ENCODE measurements at places on chromosomes 1 and 21. TPM values are rescaled to one million over a fixed set of nuclear protein-coding genes. Genes with fewer than 3 reads are reported as not detected.

DNA sequence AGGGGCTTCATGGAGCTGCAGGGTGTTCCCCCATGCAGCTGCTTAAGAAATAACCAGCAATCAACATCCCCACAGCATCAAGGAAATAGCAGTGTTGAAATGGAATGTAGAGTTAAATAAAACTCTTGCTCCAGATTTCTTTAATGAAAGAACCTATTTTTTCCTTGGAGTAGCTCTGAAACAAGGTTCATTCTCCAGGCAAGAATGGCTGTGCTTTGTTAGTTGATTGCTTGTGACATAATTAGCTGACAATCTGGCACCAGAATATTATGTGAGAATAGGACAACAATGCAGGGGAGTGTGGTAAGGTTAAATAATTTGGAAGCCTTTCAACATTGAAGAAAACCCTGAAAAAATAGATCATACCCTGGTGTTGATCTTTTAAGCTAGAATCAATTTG, 254.2 kb upstream of the RRP15 start:
- no peak overlapping the region for H3K27ac ChIP-seq
- no peaks in the 10 kb centered on the region for H3K36me3 ChIP-seq
- no peaks in the 10 kb centered on the region for H3K4me1 ChIP-seq
- H3K4me3 ChIP-seq, result no peak overlapping the region
- H3K27me3 ChIP-seq, result no peaks in the 10 kb centered on the region

- no peak overlapping the region for H3K27ac ChIP-seq
- peaks cover 6% of the 10 kb centered on the region for H3K27me3 ChIP-seq
- no peaks in the 10 kb centered on the region for H3K4me1 ChIP-seq
- no peak for DNase-seq
Measured at GRCh38 chr1:24216276-24217074, 29.4 kb upstream of the IFNLR1 start.

- no peaks in the 10 kb centered on the region for H3K36me3 ChIP-seq
- no peak for DNase-seq
- H3K27ac ChIP-seq, result no peak overlapping the region
- H3K4me3 ChIP-seq, result no peak overlapping the region
Measured at GRCh38 chr1:206779638-206780037, 7.3 kb upstream of the IL10 start.

GRCh38 chr1:196070940-196071339, 537.3 kb downstream of the KCNT2 start:
- H3K4me1 ChIP-seq, result no peaks in the 10 kb centered on the region
- H3K27ac ChIP-seq, result no peak overlapping the region

DNA sequence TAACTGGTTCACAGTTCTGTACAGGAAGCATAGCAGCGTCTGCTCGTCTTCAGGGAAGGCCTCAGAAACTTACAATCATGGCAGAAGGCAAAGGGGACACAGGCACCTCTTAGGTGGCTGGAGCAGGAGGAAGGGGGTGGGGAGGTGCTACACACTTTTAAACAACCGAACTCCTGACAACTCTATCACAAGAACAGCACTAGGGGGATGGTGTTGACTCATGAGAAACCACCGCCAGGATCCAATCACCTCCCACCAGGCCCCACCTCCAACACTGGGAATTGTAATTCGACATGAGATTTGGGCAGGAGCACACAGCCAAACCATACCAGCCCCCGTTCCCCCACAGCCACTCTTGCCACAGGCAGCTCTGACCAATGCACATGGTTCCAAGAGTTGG, 306.3 kb upstream of the POU3F1 start:
- no peak overlapping the region for H3K27ac ChIP-seq
- no peak overlapping the region for H3K4me3 ChIP-seq
- no peak for DNase-seq
- H3K4me1 ChIP-seq, result no peaks in the 10 kb centered on the region
- H3K36me3 ChIP-seq, result no peaks in the 10 kb centered on the region

Gene PRELP
- total RNA-seq, result not detected

Gene B3GALT2
- total RNA-seq, result 0.25 TPM

DNA sequence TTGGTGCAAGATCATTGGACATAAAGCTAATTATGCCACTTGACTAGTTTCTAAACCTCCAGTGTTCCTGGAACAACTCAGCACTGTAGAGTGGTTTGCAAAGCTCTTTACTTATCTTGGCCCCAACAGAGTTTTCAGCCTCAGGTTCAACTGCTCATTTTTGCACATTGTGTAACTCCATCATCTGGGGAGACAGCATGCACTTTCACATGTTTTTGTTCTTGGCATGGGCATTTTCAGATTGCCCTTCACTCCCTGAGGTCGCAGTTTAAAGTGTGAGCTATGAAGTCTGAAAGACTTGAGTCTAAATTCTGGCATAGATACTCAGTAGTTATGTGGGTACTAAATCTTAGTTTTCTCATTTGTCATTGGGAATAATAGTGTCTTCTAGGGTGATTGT, 5.1 kb downstream of the USP16 start:
- H3K4me1 ChIP-seq, result peaks cover 15% of the 10 kb centered on the region
- DNase-seq, result no peak
- H3K27ac ChIP-seq, result no peak overlapping the region
- no peaks in the 10 kb centered on the region for H3K27me3 ChIP-seq

DNA sequence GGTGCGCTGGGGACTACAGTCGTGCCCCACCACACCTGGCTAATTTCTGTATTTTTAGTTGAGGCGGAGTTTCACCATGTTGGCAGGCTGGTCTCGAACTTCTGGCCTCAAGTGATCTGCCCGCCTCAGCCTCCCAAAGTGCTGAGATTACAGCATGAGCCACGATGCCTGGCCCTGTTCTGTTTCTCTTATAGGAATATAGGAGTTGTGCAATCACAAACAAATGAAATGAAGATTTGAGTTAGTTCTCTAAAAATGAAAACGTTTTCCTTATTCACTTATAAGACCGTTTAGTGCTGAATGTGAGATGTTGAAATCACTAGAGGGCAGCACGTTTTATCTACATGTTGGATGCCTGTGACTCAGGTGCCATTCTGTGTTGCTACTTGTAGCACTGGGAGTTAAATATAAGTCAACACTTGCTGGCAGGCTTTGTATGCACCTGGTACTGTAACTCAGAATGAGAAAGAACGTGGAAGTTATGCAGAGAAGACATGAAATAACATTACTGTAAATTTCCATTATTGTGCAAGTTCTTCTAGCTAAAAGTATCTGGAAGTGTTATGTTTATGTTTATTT, 45.8 kb downstream of the MIGA1 start:
- no peak overlapping the region for H3K27ac ChIP-seq
- no peak overlapping the region for H3K4me3 ChIP-seq
- H3K4me1 ChIP-seq, result no peaks in the 10 kb centered on the region
- H3K27me3 ChIP-seq, result no peaks in the 10 kb centered on the region

GRCh38 chr1:233844692-233845091, 59.8 kb upstream of the SLC35F3 start:
- H3K27ac ChIP-seq, result no peak overlapping the region
- H3K27me3 ChIP-seq, result no peaks in the 10 kb centered on the region
- H3K4me3 ChIP-seq, result no peak overlapping the region
- no peaks in the 10 kb centered on the region for H3K36me3 ChIP-seq
- no peak for DNase-seq

Gene PCP4L1
- total RNA-seq, result not detected

Gene LPAR3
- 0.87 TPM for total RNA-seq

Gene GPATCH3
- total RNA-seq, result 32.4 TPM

DNA sequence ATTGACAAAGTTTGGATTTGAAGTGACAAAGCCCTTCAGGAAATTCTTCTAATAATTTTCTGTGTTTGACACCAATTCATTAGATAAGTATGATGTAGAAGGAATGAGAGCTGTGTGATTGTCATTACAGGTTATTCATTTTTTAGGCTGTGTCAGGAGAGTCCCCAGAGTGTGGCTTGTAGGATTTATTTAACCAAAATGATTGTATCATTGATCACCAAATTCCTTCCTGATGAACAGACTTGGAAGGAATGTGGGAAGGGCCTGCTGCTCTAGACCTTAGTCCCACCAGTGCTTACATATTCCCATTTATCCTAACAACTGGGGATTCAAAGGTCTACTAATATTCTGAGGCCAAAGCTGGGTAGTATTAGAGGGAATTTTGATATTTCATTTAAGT, 383.3 kb upstream of the KAZN start:
- H3K4me1 ChIP-seq, result no peaks in the 10 kb centered on the region
- H3K27me3 ChIP-seq, result no peaks in the 10 kb centered on the region
- H3K27ac ChIP-seq, result no peak overlapping the region
- no peak for DNase-seq

Gene LCE2B
- total RNA-seq, result not detected

- H3K4me3 ChIP-seq, result no peak overlapping the region
- DNase-seq, result no peak
- peaks cover 18% of the 10 kb centered on the region for H3K4me1 ChIP-seq
Measured at GRCh38 chr21:34020005-34020847, 53.2 kb upstream of the MRPS6 start.

GRCh38 chr1:226495716-226496115, 52.8 kb upstream of the STUM start:
- no peak overlapping the region for H3K27ac ChIP-seq
- H3K4me3 ChIP-seq, result no peak overlapping the region
- no peak for DNase-seq
- H3K27me3 ChIP-seq, result no peaks in the 10 kb centered on the region

Gene PDZK1IP1
- total RNA-seq, result not detected

- no peaks in the 10 kb centered on the region for H3K36me3 ChIP-seq
- H3K4me3 ChIP-seq, result peak overlapping the region; percentile 88
- no peak for DNase-seq
- peaks cover 11% of the 10 kb centered on the region for H3K4me1 ChIP-seq
Measured at GRCh38 chr1:100249155-100249536, 488 bp downstream of the DBT start.

GRCh38 chr21:39397646-39398385, 47.8 kb downstream of the LCA5L start:
- no peaks in the 10 kb centered on the region for H3K4me1 ChIP-seq
- H3K36me3 ChIP-seq, result peaks cover 31% of the 10 kb centered on the region
- DNase-seq, result no peak

Gene CTSE
- total RNA-seq, result not detected

DNA sequence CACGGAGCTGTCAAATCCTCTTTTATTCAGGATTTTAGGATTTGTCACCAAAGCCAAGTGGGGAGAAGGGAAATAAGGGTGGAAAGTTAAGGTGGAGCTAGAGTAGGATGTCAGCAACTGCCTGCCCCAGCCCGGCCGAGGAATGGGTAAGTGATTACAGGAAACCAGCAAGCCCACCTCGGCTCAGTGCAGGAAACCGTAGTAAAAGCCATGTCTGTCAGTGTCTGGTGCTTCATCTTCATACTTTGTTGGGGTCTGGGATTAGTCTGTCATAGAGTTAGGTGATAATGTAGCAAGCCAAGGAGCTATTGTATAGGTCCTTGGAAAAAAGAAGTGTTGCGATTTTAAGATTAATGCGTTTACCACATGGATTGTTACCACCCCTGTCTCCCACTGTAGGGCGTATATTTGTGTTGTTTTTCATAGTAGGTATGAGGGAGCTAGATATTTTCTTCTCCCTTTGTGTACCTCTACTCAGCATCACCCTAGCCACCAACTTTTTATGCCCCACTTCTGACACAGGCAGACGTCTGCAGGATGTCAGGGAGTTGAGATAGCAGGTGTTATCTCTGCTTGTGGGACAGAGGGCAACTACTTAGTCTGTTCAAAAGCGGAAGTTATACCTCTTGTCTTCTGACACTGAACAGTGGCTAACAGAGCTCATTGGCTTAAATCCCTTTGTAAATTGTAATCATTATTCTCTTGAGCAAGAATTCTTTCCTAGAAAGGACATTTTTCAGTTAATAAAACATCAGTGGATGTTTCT, 253.7 kb downstream of the HHAT start:
- H3K36me3 ChIP-seq, result no peaks in the 10 kb centered on the region
- no peak overlapping the region for H3K4me3 ChIP-seq
- no peak overlapping the region for H3K27ac ChIP-seq
- no peak for DNase-seq

DNA sequence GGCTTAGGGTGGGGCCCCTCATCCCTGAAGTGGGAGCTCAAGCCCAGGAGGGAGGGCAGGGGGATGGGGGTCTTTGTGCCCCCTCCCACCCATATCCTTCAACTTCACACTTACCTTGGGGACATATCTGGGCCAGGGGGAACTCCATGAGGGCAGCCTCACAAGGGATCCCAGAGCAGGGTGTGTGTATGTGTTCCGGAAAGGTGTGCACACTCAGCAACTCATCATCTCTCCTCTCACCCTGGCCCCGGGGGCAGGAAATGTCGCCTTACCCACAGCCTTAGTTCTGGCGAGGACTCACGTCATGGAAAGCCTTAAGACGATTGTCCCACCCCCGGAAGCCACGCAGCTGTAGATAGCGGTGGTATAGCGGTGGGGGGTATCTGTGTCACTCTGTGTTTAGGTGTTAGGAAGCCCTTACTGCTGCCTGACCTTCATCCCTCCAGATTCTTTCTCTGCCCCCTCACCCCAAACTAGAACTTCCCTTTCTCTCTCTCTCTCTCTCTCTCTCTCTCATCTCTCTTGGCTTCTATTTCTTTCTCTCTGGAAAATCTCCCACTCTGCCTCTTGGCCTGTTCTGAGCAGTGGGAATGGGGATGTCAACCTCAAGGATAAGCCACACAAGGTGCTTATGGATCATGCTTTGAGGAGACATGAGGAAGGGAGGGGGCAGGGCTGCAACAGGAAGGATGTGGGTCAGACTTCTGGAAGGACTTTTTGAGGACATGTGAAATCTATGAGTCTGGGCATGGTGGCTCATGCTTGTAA, at the start of gene SH2D2A:
TSS of gene SH2D2A (minus strand) at position 288 of the 768 bp plus-strand sequence. CDS start at position 148, 140 bp downstream.
- H3K27me3 ChIP-seq, result no peaks in the 10 kb centered on the region
- peaks cover 23% of the 10 kb centered on the region for H3K36me3 ChIP-seq
- peak; percentile 99 for DNase-seq
- peak within 1 kb of the TSS; percentile 73 for H3K4me3 ChIP-seq
- peaks cover 63% of the 10 kb centered on the region for H3K4me1 ChIP-seq

- no peak for DNase-seq
- H3K36me3 ChIP-seq, result peaks cover 6% of the 10 kb centered on the region
- H3K27ac ChIP-seq, result no peak overlapping the region
- H3K27me3 ChIP-seq, result no peaks in the 10 kb centered on the region
- H3K4me1 ChIP-seq, result peaks cover 38% of the 10 kb centered on the region
Measured at GRCh38 chr1:53291574-53291973, 36.3 kb downstream of the LRP8 start.

DNA sequence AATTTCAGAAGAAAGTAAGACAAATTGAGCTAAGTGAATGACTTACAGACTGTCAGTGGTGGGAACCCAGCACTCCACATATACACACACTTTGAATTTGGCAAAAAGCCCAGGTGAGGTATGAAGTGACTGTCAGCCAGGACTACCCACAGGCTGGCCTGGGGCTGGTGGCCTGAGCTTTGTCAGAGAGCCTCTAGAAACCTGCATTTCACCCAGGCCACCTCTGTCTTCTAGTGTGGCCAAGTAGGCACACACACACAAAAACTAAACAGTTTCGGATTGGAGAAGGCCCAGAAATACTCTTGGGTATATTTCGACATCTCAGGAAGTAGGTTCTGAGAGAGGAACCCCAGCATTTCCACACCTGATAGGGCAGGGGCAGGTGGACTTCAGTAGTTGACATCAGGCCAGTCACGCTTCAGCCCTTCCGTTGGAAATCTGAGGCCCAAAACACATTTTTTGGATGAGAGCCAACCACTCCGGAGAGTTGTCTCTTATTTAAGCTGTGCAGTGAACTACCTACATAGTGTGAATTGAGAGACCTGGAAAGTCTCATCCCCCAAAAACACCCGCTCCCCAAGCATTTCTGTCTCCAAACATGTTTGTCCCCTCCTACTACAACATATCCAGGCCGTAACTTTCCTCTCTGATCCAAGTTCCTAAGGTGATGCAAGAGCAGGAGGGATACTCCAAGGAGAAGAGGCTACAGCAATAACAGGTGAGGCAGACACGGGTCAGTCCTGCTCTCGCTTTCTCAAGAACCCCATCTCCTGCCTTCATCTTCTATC, 167.2 kb upstream of the PROX1 start:
- H3K36me3 ChIP-seq, result no peaks in the 10 kb centered on the region
- H3K27ac ChIP-seq, result no peak overlapping the region
- DNase-seq, result no peak
- no peaks in the 10 kb centered on the region for H3K27me3 ChIP-seq
- H3K4me3 ChIP-seq, result no peak overlapping the region

Gene FAM76A
- 26.0 TPM for total RNA-seq

Gene KLF17
- not detected for total RNA-seq

Gene ACTL8
- not detected for total RNA-seq

Gene NAV1
- total RNA-seq, result 2.8 TPM
